Left colon (tissue), 2 donors: ENCODE measurements at places on chromosomes 6 and 20. TPM values are rescaled to one million over a fixed set of nuclear protein-coding genes. Genes with fewer than 3 reads are reported as not detected.

DNA sequence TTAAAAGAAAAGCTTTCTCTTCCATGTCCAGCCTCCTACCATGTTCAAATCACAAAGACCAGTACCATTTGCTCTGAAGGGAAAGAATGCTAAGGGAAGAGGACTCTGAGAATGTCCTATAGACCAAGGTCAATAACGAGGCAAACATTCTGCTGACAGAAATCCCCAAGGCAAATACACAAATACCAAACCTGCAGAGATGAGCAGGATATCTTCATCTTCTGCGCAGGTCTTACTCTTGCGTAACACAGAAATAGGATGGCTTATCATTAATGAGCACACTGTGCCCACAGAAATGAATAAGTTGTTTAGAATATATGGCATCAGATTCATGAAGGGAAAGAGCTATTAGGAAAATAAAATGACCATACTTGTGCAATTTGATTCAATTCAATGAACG is 137.3 kb downstream of the BTBD9 start:
- DNase-seq = no peak

DNA sequence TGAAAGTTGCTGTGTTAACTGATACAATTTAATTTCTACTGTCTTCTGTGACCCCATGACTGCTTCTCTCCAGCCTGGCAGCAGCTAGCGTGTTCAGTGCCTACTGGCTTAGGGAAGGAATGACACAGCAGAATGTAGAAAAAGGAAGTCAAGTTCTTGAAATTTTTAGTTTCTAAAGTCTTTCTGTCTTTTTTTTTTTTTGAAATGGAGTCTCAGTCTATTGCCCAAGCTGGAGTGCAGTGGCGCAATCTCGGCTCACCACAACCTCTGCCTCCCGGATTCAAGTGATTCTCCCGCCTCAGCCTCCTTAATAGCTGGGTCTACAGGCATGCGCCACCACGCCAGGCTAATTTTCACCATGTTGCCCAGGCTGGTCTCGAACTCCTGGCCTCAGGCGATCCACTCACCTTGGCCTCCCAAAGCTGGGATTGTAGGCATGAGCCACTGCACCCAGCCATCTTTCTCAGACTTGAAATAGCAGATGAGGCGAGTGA is 39.3 kb downstream of the PCNA start:
- peak; percentile 40 for DNase-seq

DNA sequence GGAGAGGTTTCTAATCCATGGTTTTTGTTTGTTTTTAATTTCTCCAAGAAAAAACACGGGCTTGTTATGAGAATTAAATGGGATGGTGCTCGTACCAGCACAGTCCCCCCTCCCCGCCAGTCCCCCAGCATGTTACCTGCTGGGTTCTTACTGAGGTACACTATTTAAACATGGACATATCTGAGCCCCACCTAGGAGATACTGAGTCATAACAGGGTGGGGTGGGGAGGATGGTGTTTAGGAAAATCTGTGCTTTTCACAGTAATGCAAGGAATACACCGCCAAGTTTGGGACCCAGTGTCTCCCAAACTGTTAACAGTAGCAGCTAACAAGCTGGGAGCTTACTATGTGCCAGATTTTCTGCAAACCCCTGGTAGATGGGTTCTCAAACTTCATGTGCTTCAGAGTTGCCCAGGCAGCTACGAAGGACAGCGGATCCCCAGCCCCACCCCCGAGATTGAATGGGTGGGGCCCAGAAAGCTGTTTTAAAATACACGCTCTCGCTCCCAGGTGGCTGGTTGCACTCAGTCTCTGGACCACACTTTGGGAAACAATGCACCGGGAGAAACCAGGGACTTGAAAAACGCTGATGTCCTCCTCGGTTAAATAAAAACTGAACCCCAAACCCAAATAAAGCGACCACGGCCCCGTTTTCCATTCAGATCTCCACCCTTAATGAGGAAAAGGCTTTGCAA is 995 bp downstream of the ZFP64 start:
- DNase-seq = peak; percentile 74

- no peak for DNase-seq
Observed at GRCh38 chr6:25489399-25489798, 162.6 kb upstream of the SCGN start.

DNA sequence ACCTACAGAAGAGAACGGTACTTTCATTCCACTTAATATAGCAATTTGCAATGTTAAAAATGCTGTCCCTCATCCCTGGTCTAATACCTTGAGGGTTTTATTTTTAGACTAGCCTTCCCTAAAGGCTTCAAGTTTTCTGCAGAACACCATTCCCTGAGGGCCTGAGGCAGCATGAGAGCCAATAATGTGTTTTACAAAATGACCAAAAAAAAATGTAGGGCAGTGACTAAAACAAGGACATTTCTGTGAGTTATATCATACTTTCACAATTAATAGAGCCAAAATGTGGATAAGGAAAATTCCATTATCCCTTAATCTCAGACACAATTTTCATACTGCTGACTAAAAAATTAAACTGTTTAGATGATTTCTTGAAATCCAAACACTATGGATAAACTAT is 22.7 kb downstream of the GPR63 start:
- DNase-seq = no peak

Gene ADTRP
- 124 TPM for total RNA-seq

- DNase-seq = no peak
Observed at GRCh38 chr6:39178235-39178634, 51.0 kb downstream of the KCNK5 start.
